ENCODE measurements at places on chromosomes 16 and 17.

GRCh38 chr17:37558299-37558698, 50.9 kb downstream of the SYNRG start:
- no peak for DNase-seq

GRCh38 chr17:43760254-43760852, 1.8 kb upstream of the SOST start:
- DNase-seq = peak; percentile 93

DNA sequence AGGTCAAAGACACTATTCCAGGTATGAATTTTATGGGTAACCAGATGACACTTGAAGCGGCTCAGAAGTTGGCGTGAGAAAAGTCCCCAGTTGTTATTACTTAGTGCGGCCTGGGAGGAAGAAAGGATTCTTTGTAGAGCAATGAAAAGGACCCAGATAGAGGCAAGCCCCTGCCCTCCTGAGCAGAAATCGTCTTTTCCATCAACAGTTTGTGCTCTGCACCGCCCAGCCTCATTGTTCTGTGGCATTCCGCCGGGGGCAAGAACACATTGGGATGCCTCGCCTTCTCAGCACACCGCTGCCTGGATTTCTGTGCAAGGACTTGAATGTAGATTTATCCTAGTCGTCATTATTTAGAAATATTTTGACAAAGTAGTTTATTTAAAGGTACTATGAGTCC, 32.7 kb upstream of the CRHR1 start:
- no peak for DNase-seq

DNA sequence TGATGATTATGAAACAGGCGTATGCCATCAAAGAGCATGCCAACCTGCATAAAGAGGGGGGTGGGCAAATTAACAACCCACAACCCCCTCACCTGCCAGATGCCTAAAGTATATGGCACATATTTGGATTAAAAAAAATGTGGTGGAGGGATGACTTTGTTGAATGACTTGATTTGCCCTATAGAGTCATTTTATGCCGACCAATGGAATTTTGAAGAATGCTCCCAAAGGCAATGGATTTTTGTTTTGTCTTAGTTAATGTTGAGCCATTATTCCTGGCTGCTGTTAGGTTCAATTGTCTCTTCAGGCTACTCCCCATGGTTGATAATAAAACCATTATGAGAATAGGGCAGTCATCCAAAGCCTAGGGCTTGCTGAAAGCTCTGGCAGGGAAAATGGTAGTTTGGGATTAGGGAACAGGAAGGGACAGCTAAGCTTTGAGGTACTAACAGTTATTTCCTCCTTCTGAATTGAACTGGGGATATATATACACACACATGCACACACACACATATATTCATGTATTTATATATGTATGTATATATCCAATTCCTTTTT, 5.8 kb upstream of the CHCT1 start:
- DNase-seq = no peak

- DNase-seq = no peak
Measured at GRCh38 chr17:76082326-76083251, 3.6 kb downstream of the ZACN start.

GRCh38 chr16:14569213-14569612, 60.8 kb downstream of the PARN start:
- DNase-seq = no peak

DNA sequence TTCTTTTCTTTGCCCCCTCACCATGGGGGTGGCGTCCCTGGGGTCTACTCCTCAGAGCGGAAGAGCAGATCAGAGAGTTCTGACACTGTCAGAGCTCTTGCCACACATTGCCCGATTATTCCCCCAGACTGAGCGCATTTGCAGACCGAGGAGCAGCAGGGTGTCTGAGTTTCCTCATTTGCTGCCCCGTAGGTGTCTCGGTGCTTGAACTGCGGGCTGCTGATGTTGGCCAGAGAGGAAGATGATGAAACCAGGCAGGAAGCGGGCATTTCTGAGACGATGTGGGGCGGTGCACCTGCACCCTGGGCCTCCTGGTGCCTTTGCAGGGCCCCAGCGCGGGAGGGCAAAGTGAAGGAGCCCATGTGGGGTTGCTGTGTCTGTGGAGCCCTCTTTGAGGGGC, 55.2 kb downstream of the ARSG start:
- DNase-seq = no peak

- no peak for DNase-seq
Measured at GRCh38 chr17:41863074-41863848, 2.0 kb downstream of the KLHL11 start.

Measured in neuronal stem cell (in vitro differentiated cells).